Endothelial cell of coronary artery (primary cell): ENCODE measurements at places on chromosomes 3 and 15. TPM values are rescaled to one million over a fixed set of nuclear protein-coding genes. Genes with fewer than 3 reads are reported as not detected.

Gene CA12
- 0.90 and 4.0 TPM in 2 replicates for total RNA-seq

Gene PPP1R14D
- total RNA-seq, result not detected in 2 replicates

Gene RGMA
- total RNA-seq, result under 0.01 TPM in 1 of 2 replicates, not detected in the other

Gene C15orf61
- total RNA-seq, result 1.3 and 1.4 TPM in 2 replicates

Gene EXD1
- under 0.01 TPM in 1 of 2 replicates, not detected in the other for total RNA-seq

Gene LIPH
- under 0.01 and 2.5 TPM in 2 replicates for total RNA-seq

Gene PRKCI
- total RNA-seq, result 32.4 and 46.8 TPM in 2 replicates

Gene PRRT3
- 0.72 and 0.94 TPM in 2 replicates for total RNA-seq

Gene AGBL1
- not detected in 2 replicates for total RNA-seq

Gene OXTR
- total RNA-seq, result 0.18 and 10.7 TPM in 2 replicates

Gene CYP1A2
- not detected in 2 replicates for total RNA-seq
